Stimulated activated CD8-positive, alpha-beta memory T cell treated with anti-CD3 and anti-CD28 coated beads, Interleukin-15, amount 100 ng/mL, for 24 hours (primary cell): ENCODE measurements at places on chromosomes 12 and 14.

- no peak for DNase-seq
Measured at GRCh38 chr12:1885082-1885596, 33.3 kb downstream of the CACNA2D4 start.

DNA sequence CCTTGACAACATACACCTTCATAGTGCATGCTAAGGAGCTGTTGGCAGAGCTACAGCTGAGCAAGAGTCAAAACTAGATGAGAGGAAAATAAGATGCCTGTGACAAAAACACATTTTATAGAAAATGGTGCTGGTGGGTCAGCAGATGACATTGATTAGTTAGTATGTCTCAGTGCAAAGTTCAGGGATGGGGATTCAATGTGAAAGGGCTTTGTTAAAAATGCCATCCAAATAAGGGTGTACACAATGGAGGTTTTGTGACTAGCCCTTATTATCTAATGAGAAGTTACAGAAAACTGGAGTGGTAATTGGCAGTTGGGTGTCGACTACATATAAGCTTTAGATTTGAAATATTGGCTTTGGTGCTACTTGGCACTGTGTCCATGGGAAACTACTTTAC, 169.0 kb downstream of the MON2 start:
- DNase-seq, result no peak

GRCh38 chr12:47903927-47904712, 674 bp downstream of the VDR start:
- DNase-seq, result peak; percentile 24

DNA sequence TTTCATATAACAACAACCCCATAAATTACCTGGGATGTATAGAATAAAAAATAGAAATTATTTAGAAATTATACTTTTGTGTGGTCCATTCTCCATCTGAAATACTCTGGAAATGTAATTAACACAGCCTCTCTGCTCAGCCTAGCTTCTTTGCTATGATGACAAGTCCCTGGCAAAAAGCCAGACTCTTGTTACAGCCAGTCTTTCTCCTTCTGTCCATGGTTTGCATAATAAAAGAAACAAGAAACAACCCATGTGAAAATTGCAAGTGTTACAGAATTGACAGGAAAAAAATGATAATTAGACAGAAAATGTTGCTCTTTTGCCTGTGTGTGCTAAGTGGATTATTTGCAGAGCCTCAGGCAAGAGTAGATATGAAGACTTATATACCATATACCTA, 61.3 kb downstream of the C12orf50 start:
- DNase-seq, result no peak

- no peak for DNase-seq
Measured at GRCh38 chr12:132239796-132240668, 89.4 kb downstream of the GALNT9 start.

- DNase-seq, result no peak
Measured at GRCh38 chr14:96239711-96240141, 16.3 kb upstream of the BDKRB1 start.

- DNase-seq, result no peak
Measured at GRCh38 chr12:128784030-128784760, 39.6 kb downstream of the SLC15A4 start.

DNA sequence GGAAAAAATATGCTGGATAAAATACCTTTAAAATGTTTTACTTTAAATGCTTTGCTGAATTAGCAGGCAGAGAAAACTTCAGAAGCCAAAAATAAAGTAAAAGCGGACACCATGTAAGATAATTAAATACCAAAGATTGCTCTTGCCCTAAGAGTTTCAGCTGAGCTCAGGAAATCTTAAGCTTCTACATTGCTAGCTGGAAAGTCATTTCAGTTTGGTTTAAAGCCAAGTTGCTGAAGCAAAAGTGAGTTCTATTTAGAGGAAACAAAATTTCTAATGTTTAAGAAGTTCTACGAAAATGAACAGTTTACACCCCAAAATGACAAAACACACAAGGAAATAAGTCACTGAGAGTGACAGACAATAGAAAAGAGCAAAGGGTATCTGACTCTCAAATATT, 310.0 kb downstream of the ADAMTS20 start:
- no peak for DNase-seq

GRCh38 chr14:94307410-94307992, 14.4 kb upstream of the SERPINA10 start:
- no peak for DNase-seq

- no peak for DNase-seq
Measured at GRCh38 chr14:95816539-95816938, 60.1 kb upstream of the TUNAR start.

DNA sequence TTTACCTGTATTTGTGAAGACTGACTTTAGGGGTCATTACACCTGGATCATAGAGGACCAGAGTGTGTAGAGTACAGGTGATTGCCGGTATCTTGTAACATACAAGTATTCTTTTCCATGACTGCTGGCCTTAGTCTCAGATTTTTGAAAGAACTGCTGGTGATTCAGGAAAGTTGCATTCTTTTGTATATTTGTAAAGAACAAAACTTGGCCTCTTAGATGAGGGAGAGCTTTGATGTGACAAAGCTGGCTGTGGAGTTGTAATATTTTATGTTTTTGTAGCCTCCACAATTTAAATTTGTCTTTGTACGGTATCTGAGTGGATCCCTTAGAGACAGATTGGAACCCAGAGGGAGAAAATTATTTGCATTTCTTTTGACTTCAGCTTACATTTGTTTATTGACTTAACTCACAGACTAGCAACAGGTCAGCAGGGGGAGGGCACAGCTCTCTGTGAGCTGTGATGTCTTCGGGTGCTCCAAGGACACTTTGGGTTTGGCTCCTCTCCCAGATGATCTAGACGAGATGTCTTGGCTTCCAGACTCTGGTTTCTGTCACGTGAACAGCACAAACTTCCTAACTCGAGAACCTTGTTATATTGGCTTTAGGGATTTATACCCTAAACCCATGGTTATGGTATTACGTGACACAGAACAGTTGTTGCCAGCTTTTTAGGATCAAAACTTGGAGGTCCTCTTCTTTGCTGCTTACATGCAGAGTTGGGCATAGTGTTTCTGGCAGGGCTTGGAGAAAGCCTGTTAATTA, 65.9 kb downstream of the DAAM1 start:
- DNase-seq, result no peak

DNA sequence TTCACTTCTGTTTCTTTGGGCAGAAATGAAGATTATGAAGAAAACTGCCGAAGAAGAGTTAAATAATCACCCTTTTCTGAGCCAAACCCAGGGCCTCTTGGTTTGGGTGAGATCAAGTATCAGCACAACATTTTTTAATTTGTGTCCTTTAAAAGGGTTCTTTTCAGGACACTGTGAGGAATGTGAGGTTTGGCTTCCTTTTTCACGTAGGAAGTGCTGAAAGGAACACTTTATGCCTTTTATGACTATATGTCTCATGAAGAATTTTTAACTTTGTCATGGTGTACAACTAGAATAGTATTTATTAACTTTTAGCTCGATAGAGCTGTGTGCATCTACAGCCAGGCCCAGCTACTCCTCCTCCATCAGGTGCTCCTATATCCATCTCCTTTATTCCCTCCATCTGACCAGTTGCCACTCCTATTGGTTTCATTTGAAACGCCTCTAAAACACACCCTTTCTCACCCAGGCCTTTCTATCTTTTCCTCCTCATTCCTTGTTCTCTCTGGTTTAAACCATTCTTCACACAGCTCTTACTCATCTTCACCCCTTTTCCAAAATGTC, 103.6 kb upstream of the LRIG3 start:
- DNase-seq, result no peak

DNA sequence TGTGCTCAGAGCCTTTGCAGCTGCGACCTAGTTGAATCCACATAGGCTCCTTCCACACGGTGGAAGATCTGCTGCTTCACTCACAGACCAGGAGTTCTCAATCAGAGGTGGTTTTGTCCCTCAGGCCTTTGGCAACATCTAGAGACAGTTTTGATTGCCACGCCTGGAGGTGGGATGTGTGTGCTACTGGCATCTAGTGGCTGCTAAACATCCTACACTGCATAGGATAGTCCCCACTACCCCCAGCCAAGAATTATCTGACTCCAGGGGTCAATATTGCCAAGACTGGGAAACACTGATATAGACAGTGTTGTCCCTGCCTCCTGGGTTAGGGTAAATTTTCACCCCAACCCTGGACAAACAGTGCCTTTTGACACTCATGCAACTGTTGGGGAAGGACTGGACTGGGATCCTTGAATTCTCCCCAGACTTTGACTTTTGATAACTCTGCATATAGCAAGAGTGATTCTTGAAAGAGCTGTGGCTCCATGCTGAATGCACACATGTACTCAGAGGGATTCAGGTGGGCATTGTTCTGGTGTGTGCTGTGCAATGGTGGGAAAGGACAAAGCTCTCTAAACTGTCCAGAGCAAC, 39.8 kb downstream of the BAZ2A start:
- DNase-seq, result no peak

DNA sequence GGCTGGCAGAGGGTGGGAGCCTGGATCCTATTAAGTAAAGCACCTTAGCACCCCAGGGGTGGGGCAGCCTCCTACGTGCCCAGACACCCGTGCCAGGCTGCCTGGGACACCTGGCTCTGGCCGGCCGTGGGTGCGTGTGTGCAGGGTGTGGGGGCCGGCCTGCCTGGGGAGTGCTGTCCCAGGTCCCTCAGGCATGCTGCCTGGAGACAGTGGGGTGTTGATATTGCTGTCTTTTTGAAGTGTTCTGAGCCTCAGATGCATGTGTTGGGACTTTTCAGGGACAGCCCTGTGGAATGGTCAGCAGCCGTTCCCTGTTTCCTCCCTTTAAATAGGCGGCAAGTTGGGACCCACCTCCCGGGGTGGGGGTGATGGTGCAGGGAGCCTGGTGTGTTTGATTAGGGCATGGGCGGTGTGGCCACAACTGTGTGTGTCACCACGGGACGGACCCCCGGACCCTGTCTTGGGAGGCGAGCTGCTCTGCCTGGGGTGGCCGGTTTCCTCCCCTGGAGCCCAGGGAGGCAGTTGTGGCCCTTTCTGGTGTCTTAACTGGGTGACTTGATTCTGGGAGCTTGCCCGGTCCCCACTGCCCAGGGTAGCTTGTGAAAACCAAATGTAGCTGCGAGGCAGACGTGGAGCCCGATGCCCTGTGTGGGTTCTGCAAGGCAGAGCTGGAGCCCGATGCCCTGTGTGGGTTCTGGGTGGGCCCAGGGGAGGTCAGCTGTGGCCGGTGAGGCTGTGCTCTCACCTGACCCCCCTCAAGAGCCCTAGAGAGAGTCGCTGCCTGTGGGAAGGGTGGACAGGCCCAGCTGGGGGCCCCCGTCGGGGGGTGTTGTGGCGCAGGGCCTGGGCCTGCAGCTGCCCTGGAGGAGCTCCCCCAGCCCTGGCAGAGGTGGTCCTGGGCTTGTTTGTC, 8.2 kb downstream of the ULK1 start:
- no peak for DNase-seq

- no peak for DNase-seq
Measured at GRCh38 chr14:68762953-68763764, 29.7 kb downstream of the ZFP36L1 start.

DNA sequence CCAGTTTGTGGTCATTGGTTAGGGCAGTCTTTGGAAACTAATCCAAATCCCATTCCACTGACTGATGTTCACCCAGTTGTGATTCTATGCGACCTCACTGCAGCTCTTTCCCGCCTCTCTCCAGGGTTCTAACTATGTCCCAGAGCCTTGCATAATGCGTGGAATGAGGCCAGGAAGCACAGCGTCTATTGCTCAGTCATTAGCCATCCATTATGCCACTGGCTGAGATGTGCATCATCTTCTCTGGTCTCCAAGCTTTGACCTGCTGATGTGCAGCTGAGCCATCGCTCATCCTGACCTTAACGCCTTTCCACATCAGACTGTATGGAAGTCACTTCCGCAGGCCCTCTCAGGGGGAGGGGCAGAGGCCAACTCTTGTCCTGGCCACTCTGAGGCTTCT, 115.4 kb upstream of the VRK1 start:
- no peak for DNase-seq

DNA sequence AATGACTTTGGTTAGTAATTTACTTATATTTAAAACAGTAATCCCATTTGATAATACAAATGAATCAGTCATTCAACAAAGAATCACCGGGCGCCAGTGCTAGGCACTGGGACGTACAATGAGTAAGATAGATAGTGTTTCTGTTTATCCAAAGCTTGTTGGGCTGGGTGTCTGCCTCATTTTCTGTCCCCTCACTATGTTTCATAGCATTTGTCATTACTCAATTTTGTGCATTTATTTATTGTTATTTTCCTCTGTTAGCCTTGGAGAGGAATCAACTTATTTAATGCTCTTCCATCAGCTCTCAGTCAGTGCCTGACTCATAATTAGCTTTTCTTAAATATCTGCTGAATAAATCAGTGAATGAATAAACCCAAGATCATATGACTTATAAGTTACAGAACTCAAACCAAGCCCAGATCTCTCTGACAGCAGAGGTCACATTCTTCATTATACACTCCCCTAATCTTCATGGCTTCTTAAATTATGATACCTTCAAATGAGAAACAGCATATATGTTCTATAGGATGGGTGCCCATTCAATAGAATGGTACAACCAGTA, 86.2 kb downstream of the TSPAN8 start:
- no peak for DNase-seq

- no peak for DNase-seq
Measured at GRCh38 chr14:67926821-67927220, 107.2 kb downstream of the RAD51B start.

DNA sequence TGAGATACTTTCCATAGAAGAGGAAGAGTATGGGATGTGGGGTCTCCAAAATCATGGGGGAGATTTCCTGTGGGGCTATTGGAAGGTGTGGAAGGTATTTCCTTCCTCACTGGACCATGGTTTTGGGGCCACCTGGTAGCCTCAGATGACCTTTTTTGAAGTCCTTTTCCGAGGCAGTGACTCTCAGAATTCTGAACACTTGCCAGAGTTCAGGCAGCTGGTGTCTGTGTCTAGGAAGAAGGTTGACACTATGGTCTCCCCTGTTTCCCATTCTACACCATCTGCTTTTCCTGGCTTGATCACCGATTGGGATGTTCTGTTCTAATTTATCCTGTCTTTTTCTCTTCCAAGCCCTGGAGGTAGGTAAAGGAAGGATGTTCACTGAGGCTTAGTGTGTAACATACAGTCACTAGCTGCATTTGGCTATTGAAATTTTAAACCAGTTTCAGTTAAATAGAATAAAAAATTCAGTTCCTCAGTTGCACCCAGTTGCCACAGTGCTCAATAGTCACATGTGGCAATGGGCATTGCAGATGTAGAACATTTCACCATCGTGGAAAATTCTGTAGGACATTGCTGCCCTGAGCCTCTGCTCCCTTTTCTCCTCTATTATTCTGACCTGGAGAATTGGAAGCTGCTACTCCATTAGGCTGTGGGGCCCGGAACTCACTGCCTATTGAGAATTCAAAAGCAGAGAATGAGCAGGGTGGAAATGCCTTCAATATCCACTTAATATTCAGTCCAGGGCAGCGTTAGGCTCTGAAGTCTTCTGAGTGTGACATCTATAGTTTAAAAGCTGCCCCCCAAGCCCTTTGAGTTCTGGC, 11.0 kb upstream of the PLEKHG3 start:
- DNase-seq, result no peak

DNA sequence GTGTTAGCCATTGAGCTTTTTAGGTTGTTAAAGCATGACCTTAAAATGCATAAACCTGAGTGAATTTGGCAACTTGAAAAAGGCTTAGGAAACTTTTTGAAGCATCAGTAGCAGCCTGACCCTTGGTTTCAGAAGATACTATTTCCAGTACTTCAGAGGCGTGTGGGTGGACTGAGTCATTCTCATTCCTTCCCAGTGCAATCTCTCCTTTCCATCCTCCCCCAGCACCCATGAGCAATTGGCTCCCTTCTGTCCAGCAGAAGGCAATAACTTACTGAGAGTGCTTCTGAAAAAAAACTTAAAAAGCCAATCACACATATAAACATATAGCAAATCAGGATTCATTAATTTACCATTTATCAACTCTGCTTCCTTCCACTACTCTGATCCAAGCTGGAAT, 299.3 kb upstream of the STXBP6 start:
- DNase-seq, result no peak
